Sigmoid colon (tissue), 7 donors: ENCODE measurements at places on chromosomes 7 and 10.

DNA sequence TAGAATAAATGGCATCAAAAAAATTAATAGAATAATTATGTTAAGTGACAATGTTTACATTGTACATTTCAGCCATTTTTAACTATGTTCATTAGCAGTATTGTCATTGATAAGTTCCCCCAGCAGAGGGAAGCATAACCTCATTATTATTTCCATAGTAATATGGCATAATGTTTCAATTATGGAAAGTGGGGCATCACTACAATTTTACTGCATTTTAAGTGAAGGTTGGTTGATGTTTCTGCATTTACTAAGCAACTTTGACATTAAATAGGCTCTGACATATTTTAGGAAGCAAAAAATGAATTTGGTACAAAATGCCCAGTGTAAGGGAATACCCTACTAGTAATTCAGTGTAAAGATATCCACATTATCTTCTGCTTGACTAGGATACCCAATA lies 218.3 kb downstream of the SEMA3A start:
- no peak for DNase-seq

- no peak for DNase-seq
Observed at GRCh38 chr7:32639122-32639521, 143.8 kb downstream of the AVL9 start.

GRCh38 chr10:102508506-102508905 lies 4.7 kb downstream of the SUFU start:
- DNase-seq, result no peak

DNA sequence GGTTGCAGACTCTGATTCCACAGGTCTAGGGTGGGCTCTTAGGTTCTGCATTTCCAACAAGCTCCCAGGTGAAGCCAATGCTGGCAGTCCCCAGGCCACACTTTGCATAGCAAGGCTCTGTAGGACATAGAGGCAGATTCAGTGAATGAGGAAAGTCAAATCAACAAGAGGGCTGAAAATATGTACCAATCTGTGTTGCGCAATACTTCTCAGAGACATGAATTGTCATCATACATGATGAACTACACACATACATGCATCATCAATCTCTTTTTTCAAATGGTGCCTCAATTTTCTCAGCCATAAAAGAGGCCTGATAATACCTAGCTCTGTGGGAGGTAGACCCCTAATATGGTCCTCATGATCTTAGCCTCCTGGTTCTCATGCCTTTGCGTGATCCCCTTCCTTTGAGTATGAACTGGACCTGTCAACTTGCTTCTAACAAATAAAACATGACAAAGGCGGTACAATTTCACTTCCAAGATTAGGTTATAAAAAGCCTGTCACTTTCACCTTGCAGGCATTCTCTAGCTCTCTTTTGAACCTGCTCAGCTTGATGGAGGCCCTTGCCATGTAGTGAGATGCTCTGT lies 49.0 kb downstream of the PIK3CG start:
- no peak for DNase-seq

- no peak for DNase-seq
Observed at GRCh38 chr7:120732256-120732655, 125.7 kb downstream of the TSPAN12 start.

GRCh38 chr7:2066251-2066919 lies 166.4 kb downstream of the MAD1L1 start:
- no peak for DNase-seq

GRCh38 chr10:93165367-93165766 lies 91.7 kb downstream of the CYP26A1 start:
- DNase-seq, result no peak

- no peak for DNase-seq
Observed at GRCh38 chr10:123614888-123615287, 51.3 kb upstream of the GPR26 start.

GRCh38 chr7:42183547-42183946 lies 53.5 kb downstream of the GLI3 start:
- DNase-seq, result no peak

DNA sequence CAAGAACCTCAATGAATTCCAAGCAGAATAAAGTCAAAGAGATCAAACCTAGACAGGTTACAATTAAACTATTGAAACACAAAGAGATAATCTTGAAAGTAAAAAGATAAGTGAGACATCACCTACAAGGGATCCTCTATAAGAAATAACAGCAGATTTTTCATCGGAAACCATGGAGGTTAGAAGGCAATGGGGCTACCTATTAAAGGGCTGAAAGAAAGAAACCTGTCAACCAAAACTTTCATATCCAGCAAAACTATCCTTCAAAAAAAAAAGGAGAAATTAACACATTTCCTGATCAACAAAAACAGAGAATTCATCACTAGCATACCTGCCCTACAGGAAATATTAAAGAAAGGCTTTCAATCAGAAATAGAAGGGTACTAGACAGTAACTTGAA lies 244.9 kb downstream of the ARHGAP12 start:
- no peak for DNase-seq

- no peak for DNase-seq
Observed at GRCh38 chr10:110239892-110240291, 32.5 kb downstream of the MXI1 start.

DNA sequence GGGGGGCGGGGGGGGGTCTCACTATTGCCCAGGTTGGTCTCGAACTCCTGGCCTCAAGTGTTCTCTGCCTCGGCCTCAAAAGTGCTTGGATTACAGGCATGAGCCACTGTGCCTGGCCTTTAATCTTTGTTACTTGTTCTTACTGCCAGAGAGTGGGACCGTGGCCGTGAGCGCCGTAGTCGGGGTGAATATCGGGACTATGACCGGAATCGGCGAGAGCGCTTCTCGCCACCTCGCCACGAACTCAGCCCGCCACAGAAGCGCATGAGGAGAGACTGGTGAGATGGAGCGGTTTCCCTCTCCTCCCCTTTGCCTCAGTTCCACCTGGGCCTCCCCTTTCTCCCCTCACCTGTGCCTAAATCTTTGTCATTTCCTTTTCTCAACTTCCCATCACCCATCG lies 6.2 kb downstream of the SRRT start:
- DNase-seq, result no peak

DNA sequence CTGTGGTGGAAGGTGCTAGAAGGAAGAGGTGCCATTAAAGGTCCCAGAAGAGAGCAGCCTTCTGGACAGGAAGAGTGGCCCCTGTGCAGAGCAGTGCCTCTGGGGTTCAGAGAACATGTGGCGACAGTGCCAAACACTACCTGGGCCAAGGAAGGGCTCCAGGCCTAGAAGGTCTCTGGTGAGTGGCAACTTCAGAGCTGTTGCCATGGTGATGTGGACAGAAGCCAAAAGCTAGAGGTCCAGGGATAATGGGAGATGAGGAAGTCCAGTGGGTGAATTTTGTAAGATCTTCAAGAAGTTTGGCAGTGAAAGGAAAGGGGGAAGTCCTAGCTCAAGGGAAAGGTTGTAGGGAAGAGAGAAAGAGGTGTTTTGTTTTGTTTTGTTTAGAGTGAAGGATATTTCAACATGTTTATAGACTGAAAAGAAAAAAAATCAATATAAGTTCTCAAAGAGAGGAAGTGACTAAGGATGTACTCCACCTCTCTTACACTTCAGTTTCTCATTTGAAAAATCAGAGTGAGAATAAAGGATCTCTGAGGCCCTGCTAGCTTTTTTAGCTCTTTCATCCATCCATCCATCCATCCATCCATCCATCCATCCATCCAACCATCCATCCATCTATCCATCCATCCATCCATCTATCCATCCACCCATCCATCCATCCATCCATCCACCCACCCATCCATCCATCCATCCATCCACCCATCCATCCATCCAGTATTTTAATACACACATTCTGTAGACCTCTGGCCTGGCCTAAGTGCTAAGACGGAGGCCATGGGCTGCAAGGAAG lies 77.1 kb upstream of the DUSP5 start:
- no peak for DNase-seq

DNA sequence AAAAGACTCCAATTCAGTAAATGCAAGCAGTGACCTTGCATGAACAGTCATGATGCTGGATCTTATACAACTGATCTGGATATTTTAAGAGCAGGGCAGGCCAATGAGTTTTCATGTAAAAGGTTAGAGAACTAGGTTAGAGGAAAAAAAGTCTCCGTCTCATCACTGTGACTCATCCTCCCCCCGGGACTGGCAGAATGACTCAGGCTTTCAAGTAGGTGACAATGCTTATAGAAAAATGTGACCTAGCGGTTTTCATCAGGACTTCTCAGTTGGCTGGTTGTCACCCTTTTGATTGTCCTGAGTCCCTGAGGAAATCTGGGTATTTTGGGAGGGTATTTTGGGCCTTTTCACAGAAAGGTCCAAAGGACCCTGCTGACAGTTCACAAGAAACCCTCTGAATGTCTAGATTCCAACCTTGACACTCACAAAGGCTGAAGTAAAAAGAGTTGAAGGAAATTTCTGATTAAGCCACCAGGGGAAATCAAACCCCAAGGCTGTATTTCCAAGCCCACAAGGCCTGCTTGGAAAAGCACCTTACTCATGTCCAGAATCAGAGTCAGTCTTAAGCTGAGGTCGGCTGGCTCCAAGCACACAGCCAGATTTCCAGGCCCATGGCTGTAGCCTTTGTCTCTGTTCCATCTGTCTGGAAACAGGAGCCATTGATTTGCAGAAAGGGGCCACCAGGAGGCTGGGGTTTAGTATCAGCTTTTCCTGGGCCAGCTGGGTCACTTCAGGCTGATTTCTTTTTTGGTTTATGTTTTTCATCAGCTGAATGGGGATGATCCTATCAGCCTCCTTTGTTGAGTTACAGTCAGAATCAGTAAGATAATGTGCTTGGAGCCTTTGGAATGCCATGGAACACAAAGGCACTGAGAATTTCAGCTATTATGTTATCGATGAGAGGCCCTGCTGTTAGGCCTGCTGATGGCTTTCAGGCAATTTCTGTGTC lies 226.4 kb upstream of the HABP2 start:
- DNase-seq, result peak; percentile 82

GRCh38 chr10:104037261-104037951 lies 48.3 kb downstream of the COL17A1 start:
- no peak for DNase-seq

GRCh38 chr10:46033602-46034011 lies 3.2 kb upstream of the NCOA4 start:
- DNase-seq, result no peak

GRCh38 chr7:137923380-137923779 lies 76.6 kb upstream of the DGKI start:
- no peak for DNase-seq

DNA sequence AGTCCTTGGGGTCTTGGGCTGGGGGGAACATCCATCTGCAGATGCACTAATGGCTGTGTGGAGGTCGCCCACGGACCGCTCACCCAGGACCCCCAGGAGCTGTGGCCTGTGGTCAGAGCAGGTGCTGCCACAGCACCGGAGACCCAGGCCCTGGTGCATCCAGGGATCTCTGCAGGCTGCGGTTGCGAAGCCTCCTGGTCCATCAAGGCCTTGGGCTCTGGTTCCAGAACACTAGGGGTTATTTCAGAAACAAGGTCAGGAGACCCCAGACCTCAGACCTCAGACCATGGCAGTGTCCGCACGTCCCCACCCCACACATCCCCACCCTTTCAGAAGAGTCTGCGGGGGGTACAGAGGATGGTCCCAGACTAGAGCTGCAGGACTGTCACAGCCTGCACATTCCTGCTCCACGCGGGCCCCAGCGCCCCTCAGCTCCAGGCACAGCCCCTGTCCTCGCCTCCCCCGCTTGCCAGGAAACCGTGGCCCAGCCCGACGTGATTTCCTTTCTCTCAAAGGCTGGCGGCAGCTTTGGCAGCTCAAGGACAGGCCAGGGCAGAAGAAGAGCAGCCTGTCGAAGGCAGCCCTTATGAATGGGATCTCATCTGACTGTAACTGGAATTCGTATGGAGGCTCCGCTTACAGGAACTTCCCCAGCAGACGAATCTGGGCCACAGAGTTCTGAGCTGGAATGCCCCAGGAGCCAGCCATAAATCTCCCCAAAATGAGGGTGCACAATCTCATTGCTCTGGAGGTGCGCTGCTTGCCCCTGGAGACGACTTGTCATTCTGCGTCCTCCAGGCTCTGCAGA lies 136.2 kb upstream of the RET start:
- DNase-seq, result peak; percentile 60

DNA sequence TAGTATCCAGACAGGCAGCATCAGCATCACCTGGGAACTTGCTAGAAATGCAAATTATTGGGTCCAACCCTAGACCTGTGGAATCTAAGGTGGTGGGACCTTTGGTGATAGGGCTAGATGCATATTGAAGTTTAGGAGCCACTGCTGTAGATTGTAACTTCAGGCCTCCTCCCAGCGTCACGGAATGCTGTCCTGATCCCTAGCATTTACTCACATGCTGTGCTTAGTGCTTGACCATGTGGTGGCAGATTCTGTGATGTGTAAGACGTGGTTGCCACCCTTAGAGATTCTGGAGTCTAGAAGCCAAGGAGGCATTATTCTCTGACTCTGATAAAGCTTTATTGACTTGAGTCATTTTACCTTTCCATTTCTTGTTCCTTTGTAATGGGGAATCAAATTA lies 13.5 kb downstream of the AHR start:
- DNase-seq, result no peak

GRCh38 chr10:80896076-80896475 lies 358.4 kb downstream of the SH2D4B start:
- DNase-seq, result no peak

DNA sequence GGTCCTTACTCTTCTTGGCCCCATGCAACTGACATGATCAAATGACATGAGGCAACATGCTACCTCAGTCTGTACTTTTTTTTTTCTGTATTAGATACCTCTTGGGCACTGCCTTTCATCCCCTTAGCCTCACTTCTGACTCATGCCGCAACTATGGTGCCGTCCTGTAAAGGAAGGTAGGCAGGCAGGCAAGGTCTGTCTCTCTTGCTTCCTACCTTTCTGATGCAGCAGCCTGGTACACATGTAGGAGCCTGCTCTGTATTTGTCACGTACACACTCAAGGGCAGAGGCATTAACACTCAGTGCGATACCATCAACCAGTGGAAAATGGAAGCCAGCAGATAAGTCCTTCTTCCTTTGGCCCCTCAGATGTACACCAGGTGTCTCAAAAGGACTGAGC lies 146.7 kb downstream of the ATE1 start:
- DNase-seq, result no peak

DNA sequence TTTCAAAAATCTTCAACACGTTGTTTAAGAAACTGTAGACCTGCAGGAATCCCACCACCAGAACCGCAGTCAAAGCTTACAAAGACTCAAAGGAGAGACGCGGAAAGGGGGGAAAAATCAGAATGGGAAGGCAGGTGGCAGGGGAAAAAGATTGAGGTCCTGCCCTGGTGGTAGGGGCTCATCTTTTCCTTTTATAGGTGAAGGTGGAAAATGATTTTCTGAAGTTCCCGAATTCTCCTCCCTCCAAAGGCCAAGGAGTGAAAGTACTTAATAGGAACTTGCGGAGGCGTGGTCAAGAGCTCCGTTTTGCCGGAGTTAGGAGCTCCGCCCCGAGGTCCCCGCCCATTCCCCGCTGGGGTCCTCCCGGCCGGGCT lies 724 bp downstream of the BBIP1 start:
- DNase-seq, result peak; percentile 98

DNA sequence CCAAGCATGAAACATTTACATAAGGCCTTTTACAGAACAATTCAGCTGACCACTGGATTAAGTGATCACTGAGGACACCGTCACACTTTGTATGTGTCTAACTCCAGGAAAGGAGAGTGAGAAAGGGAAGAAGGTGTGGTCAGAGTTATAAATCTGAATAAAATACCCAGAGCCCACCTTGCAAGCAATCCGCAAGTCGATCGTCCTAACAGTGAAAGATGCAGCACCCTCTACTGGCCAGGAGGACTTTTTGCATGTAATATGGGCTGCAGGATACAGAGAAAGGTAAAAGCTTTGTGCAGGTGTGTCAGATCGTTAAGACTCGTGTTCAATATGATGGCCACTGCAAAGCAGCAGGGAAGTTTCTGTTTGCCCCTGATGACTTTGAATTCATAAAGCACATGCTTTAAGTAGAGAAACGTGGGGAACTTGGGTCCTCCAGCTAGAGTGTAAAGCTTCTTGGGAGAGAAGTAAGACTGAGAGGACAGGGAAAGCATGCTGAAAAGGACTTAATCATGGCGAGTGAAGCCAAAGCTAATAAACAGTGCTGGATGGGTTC lies 68.5 kb upstream of the BMPER start:
- DNase-seq, result no peak
